ENCODE measurements at places on chromosomes 7 and 10.

DNA sequence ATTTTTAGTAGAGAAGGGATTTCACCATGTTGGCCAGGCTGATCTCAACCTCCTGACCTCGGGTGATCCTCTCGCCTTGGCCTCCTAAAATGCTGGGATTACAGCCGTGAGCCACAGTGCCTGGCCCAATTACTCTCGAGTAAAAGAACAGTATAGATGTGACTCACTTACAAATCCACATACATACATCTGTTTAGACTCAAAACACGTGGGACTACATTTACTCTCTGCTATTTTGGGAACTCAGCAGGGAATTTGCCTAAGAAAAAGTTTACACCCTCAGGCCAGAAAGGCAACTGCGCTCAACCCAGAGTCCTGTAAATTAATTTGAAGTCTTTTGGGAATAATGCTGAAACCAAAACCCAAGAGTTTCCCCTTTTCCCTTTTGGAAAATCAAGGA is 289.7 kb downstream of the KLF6 start:
- no peak for DNase-seq

GRCh38 chr10:3755440-3756359 is 29.3 kb downstream of the KLF6 start:
- no peak for DNase-seq

DNA sequence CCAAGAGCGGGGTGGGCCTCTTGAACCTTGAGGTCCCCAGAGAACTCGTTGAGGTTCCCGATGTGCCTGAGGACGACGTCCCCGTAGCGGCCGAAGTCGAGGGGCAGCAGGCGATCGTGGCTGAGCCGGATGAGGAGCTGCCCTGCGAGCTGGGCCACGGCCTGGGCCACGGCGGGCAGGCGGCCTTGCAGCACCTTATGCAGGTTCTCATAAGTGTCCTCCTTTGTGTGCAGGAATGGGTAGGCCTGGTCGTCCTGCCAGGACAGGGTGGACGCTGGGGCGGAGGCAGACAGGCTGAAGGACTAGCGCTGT is 14.2 kb downstream of the TFR2 start:
- DNase-seq = no peak

- no peak for DNase-seq
Measured at GRCh38 chr10:47058032-47058702, 146.9 kb downstream of the PTPN20 start.

- no peak for DNase-seq
Measured at GRCh38 chr10:21757185-21757901, 223.3 kb downstream of the MLLT10 start.

DNA sequence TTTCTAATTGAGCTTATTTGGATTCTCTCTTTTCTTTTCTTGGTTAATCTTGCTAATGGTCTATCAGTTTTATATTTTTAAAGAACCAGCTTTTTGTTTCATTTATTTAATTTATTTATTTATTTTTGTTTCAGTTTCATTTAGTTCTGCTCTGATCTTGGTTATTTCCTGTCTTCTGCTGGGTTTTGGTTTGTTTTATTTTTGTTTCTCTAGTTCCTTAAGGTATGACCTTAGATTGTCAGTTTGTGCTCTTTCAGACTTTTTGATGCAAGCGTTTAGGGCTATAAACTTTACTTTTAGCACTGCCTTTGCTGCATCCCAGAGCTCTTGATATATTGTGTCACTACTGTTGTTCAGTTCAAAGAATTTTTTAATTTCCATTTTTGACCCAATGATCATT is 149.7 kb upstream of the SLC25A13 start:
- DNase-seq = no peak

DNA sequence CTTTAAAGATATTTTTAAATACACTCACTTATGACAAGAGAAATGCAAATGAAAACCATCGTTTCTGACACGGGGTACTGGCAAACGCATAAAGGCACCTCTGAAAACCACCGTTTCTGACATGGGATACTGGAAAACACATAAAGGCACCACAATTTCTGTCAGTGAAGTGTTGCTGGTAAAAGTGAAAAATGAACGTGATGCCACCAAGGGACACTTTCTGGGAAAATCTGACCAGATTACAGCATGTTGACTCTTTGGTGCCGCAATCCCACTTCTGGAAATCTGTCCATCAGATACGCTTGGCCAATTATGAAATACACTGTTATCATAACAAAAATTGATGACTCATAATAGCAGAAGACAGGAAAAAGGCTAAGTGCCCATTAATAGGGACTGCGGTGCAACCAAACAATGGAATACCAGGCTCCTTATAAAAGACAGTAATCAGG is 131.7 kb downstream of the ZMYND11 start:
- DNase-seq = no peak

DNA sequence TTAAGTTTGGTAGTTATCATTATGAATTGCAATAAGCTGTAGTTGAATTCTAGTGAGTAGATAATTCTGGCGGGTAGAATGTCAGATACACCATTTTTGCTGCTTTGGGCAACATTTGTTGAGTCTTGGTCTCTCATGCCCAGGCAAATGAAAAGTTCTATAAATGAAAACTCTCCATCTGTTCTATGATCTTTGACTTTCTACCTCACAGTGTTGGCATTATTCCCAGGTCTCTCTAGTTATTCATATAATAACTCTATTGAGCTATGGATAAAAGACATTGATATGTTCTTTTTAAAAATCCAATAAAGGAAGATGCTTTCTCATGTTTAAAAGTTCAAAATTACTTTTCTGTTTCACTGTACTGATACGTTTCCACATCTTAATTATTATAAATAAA is 415.3 kb upstream of the SEMA3D start:
- DNase-seq = no peak

DNA sequence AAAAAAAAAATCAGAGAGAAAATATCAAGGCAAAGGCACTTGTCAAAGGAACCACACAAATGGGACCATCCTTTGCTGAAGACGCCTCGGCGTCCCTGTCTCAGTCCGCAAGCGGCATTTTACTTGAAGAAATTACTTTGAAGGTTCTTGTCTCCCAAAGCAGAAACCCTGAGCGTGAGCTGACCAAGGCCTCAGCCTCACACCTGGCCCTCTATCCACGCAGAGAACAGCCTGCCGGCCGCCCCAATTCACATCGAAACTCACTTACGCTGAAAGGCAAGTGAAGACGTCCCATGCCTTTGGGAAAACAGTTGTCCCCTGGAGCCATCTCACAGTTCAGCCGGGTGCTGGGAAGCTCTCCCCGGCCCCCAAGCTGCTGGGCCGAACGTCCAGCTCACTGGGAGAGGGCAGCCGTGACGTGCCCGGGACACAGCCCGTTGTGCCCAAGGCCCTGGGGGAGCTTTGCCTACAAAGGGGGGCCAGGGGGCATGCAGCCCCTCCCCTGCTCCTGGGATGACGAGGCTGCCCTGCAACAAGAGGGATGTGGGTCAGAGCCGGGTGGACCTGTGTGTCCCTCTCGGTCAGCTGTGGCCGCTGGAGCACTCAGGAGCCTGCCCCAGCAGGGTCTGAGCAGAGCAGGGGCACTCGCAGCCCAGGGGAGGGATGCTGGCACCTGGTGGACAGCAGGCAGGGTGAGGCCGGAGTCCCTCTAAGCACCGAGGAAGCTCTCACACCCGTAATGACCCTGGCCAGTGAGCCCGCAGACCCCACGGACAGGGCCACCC is 49.6 kb upstream of the PDGFA start:
- no peak for DNase-seq

GRCh38 chr7:136009488-136010079 is 32.4 kb upstream of the MTPN start:
- DNase-seq = peak; percentile 42

- no peak for DNase-seq
Measured at GRCh38 chr10:129888784-129889616, 75.1 kb downstream of the EBF3 start.

- DNase-seq = no peak
Measured at GRCh38 chr7:22307816-22308215, 49.1 kb downstream of the RAPGEF5 start.

GRCh38 chr10:14302035-14302434 is 28.7 kb downstream of the FRMD4A start:
- no peak for DNase-seq

- DNase-seq = no peak
Measured at GRCh38 chr10:121362026-121362425, 236.2 kb downstream of the FGFR2 start.

- no peak for DNase-seq
Measured at GRCh38 chr10:120041807-120042559, 149.5 kb downstream of the SEC23IP start.
